ENCODE measurements at places on chromosomes 11 and 22.

DNA sequence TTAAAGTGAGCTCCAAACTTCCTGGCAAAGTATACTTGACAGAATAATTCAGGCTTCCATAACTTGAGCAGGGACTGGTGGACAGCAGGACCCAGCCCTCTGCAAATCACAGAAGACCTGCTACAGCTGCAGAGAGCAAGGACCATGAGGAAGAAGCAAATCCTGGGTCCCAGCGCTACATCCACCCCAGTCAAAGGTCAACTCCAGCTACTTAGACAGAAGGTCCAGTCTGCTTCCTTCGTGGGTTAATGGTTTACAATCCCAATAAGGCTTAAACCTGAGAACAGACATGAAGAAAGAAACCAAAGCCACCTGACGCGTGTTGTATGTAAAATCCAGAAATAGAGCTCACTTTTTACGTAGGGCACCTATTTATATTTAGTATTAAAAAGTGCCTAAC lies 57.7 kb downstream of the SHANK2 start:
- DNase-seq: no peak

DNA sequence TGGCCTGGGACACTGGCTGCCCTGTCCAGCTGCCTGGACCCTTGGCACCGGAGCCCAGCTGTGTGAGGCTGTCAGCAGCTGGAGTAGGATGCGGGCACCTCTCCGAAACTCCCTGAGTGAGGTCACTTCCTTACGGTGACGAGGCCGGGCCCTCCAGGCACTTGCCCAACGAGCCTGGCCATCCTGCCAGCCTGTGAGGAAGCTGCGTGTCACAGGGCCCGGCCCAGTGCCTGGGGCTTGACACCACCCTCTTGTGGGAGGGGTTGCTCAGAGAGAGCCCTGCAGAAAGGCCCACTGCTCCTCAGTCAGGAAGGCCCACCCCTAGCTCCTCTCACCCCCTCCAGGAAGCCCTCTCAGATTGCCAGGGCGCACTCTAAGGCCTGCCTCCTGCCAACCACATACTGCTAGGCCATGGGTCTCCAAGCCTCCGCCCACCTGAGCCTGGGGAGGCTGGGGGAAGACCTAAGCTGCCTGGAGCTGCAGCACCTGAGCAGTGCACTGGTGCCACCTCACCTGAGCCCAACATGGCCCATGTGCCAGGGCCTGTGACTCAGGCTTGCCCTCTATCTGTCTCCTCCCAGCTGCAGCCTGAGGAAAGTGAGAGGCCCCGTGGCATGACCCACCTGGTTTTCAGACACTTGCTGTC lies 4.3 kb upstream of the PHLDA2 start:
- DNase-seq: peak; percentile 58

DNA sequence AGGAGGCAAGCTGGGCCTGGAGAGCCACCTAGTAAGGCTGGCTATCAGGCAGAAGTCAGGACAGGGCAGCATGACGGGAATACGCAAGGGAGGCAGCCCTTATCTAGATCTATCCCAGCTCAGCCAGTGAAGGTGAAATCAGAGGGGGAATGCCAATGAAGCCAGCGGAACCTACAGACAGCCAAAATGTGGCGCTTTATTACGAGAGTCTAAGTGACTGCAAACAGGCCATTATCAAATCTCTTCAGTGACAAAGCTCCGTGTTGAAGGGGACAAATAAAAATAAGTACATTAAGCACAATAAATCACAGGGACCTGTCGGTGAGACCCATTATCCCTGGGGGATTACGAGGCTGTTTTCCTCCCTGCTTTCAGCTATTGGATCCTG lies 22.8 kb downstream of the LARGE1 start:
- no peak for DNase-seq

- no peak for DNase-seq
These were observed 47.8 kb downstream of the CCDC15 start for GRCh38 chr11:125001849-125002248.

DNA sequence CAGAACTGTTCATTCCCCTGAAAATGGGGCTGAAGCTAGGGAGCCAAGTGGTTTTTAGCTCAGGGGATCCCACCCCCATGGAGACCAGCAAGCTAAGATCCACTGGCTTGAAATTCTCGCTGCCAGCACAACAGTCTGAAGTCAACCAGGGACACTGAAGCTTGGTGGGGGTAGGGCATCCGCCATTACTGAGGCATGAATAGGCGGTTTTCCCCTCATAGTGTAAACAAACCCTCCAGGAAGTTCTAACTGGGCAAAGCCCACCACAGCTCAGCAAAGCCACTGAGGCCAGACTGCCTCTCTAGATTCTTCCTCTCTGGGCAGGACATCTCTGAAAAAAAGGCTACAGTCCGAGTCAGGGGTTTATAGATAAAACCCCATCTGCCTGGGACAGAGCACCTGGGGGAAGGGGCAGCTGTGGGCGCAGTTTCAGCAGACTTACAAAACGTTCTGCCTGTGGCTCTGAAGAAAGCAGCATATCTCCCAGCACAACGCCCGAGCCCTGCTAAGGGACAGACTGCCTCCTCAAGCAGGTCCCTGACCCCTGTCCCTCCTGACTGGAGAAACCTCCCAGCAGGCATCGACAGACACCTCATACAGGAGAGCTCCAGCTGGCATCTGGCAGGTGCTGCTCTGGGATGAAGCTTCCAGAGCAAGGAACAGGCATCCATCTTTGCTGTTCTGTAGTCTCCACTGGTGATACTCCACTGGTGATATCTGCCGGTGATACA lies 32.7 kb downstream of the GAB4 start:
- DNase-seq: peak; percentile 27

DNA sequence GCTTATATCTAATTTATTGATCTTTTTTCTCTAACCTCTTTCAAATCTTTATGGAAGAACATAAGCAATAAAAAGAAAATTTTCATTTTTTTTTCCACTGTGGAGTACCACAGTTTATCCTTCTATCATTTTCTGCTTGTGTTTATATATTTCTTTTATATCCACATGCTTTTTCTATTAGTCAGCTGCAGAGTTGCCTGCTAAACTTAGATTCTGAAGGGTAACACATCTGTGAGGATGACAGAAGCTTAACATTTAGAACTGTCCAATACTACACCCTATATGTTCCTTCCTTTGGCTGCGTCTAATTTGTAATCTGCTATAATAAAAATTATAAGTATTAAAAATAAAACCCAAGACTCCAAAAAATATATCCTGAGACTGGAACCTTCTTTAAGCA lies 20.8 kb downstream of the CCDC90B start:
- no peak for DNase-seq

DNA sequence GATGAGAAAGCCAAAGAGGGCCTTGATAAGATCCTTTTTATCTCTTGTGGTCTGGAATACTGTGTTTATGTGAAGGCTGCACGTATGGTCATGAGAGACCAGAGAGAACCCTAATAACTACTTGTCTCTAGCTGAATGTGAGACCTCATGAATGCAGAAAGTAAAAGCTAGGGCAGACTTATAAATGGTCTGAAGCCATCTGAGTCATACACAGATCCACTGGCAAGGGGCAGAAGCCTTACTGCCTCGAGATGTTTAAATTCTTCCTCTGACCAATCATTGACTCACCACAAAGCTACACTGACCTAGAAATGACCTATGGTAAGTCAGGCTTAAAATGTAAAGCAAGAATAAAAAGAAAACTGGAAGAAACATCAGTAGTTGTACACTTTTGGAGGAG lies 22.7 kb upstream of the OR4B1 start:
- no peak for DNase-seq

- peak; percentile 92 for DNase-seq
These were observed 415.3 kb upstream of the CADM1 start for GRCh38 chr11:115919341-115920091.
